Panc1 (cell line): ENCODE measurements at places on chromosomes 3 and 15. TPM values are rescaled to one million over a fixed set of nuclear protein-coding genes. Genes with fewer than 3 reads are reported as not detected.

DNA sequence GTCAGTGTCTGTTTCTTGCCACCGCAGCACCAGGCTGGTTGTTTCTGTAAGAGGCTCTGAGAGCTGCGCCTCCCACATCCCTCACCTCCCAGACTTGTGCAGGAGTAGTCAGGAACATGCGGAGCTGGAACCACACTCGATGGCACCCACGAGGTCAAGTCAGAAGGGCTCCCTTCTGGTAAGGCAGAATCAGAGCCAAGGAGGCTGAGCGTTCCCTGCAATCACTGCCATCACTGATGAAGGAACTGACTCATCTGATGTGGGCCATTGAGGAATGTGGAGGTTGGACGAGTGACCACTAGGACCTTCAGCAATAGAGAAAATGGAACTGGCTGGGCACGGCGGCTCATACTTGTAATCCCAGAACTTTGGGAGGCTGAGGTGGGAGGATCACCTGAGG lies 35.7 kb upstream of the BLM start:
- no peaks in the 10 kb centered on the region for H3K36me3 ChIP-seq
- no peaks in the 10 kb centered on the region for H3K27me3 ChIP-seq
- no peak for DNase-seq
- no peak overlapping the region for H3K4me3 ChIP-seq

DNA sequence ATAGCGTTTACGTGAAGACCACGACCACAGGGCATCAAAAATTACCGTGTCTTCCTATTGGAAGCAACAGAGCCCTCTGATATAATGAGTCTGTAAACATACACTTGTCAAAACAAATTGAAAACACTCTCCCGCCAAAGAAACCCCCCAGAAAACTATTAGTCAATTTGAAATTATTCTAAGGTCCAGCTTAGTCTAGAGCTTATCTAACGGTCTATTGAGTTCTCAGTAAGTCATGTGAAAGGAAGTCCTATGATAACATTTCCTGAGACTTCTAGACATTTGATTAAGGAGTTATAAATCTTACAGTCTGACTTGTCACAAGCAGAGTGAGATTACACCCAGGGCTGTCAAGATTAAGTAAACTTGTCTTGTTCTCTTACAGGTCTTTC lies 356.3 kb downstream of the FOXP1 start:
- no peaks in the 10 kb centered on the region for H3K36me3 ChIP-seq
- DNase-seq, result no peak
- H3K27me3 ChIP-seq, result no peaks in the 10 kb centered on the region; the same call in 1 of the 2 replicates
- no peak overlapping the region for H3K27ac ChIP-seq

- no peaks in the 10 kb centered on the region for H3K27me3 ChIP-seq
- no peak overlapping the region for H3K4me3 ChIP-seq
- H3K27ac ChIP-seq, result no peak overlapping the region
Measured at GRCh38 chr15:34933432-34933975, 36.0 kb downstream of the AQR start.

DNA sequence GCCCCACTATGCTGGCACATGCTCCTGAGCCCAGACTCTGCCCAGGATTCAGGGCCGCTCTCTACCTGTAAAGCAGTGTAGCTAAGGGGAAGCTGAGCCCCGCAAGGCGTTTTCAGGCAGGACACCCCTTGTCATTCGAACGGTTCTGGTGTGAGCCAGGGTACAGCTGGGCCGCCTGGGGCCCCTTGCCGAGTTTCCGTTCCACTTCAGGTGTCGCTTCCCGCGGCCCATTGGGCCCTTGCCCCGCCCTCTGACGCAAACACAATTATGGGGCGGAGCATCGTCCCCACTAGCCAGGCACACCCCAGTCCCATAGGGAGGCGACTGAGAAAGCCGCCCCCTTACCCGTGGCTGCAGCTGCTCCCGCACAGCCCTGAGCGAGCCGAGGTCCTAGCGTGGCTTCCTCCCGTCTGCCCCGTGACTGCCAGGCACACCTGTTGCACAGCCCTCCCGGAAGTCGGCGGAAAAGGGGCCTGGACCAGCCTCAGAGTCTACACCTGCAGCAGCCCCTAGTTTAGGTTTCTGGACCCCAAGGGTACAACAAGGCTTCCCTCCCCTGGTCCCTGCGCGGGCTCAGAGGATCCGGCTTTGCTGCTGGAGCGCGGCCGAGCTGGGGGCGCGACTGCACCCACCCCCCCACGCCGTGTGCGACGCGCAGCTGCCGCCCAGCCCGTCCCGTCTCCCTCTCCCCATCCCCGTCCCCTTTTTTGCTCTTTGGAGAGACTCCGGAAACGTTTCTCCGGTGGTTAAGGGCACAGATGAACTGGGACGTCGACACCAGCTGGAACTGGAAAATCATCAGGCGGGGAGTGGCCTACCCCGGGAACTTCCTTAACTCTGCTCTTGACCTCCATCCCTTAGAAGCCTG lies at the start of gene PLSCR2:
PLSCR2 (minus strand) TSS at position 412 of the 868 bp plus-strand sequence. CDS start 9,657 bp downstream, outside the sequence.
- peak within 1 kb of the TSS; percentile 57 for H3K4me3 ChIP-seq
- H3K36me3 ChIP-seq, result no peaks in the 10 kb centered on the region
- DNase-seq, result no peak
- H3K27me3 ChIP-seq, result no peaks in the 10 kb centered on the region
- peaks cover 40% of the 10 kb centered on the region for H3K4me1 ChIP-seq
- H3K27ac ChIP-seq, result peak within 1 kb of the TSS; percentile 89

DNA sequence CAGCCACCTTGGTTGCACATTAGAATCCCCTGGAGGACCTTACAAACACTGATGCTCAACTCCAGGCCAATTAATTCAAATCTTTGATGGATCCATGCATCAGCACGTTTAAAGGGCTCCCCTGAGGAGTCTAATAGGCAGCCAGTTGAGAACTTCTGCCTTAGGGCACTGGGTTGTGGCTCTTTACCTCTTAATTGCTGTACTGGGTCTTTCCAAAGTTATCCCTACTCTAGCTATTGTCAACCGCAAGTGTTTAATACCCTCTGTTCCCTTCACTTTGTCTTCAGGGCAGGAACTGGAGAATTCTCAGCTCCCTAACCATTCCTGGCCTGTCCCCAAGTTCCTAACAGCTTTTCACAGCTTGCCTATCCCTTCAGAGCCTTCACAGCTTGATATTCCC lies 15.0 kb upstream of the FAM174B start:
- peaks cover 30% of the 10 kb centered on the region for H3K4me1 ChIP-seq
- no peak for DNase-seq
- H3K27ac ChIP-seq, result no peak overlapping the region

- H3K27ac ChIP-seq, result no peak overlapping the region
- no peaks in the 10 kb centered on the region for H3K36me3 ChIP-seq
Measured at GRCh38 chr15:85457392-85457968, 77.1 kb downstream of the AKAP13 start.

DNA sequence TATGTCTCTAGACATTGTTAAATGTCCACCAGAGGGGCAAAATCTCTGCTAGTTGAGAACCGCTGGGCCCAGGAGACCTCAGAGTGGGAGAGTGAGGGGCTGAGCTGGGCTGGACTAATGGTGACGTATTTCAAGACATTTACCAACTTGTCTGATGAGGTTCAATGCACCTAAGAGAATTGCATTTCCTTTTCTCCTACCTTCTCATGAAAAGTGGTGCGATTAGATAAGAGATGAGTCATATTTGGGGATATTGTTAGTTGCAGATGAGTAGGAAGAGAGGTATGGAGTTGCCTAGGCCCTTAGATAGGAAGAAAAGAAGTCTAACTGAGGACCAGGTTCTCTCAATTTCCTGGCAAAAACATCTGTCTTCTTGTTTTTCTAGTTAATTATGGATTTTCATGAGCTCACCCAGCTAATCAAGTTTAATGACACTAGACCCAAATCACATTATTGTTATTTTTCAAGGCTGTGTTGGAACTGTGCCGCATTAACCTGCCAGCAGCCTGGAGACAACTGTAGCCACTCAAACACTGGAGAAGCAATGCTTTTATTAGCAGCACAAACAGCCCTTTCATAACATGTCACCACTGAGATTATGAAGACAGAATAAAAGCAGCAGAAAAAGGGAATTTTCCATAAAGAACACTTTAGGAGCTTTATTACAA lies 144.2 kb downstream of the PDCD6IP start:
- H3K27ac ChIP-seq, result no peak overlapping the region
- no peaks in the 10 kb centered on the region for H3K4me1 ChIP-seq
- no peak for DNase-seq
- H3K36me3 ChIP-seq, result no peaks in the 10 kb centered on the region
- no peaks in the 10 kb centered on the region for H3K27me3 ChIP-seq
- H3K4me3 ChIP-seq, result no peak overlapping the region

Gene KCNMB3
- 5.8 TPM for total RNA-seq

DNA sequence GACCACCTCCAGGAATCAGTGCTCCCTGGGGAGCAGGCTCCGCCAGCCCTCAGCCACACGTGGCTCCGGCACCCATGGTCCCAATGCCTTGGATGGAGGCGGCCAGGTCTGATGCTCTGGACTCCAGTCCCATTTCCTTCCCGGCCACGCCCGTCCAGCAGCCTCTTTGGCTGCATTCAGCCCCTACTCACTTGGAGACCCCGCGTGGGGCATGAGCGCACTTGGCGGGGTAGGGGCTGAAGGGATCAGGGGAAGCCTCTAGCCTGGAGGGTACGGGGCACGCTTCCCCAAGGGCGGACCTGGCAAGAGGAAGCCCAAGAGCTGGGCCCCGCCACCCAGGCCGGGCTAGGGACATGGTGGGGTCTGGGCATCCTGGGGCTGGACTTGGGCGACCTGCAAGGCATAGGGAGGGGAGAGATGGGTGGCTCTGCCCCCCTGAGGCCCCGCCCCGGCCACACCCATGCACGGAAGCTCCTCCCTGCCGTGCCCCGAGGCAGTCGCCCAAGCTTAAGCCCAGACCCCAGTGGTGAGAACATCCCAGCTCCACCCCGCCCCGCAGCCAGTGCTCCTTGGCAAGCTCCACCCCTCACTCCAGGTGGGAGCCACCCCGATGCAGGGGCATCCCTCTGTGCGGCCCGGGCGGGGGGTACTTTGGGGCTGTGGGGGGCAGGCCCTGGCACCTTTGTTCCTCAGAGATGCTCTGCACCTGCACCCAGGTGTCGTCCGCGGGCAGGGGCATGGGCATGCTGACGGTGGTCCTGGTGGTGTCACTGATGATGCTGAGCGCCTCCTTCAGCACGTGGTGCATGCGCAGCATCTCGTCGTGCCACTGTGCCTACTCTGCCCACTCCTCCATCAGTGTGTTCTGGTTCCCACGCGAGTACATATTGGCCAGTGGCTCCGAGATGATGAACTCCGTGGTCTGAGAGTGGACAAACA lies 163.5 kb downstream of the GOLGA6L4 start:
- no peaks in the 10 kb centered on the region for H3K36me3 ChIP-seq
- H3K4me3 ChIP-seq, result no peak overlapping the region
- no peaks in the 10 kb centered on the region for H3K27me3 ChIP-seq
- no peak for DNase-seq
- H3K27ac ChIP-seq, result no peak overlapping the region

DNA sequence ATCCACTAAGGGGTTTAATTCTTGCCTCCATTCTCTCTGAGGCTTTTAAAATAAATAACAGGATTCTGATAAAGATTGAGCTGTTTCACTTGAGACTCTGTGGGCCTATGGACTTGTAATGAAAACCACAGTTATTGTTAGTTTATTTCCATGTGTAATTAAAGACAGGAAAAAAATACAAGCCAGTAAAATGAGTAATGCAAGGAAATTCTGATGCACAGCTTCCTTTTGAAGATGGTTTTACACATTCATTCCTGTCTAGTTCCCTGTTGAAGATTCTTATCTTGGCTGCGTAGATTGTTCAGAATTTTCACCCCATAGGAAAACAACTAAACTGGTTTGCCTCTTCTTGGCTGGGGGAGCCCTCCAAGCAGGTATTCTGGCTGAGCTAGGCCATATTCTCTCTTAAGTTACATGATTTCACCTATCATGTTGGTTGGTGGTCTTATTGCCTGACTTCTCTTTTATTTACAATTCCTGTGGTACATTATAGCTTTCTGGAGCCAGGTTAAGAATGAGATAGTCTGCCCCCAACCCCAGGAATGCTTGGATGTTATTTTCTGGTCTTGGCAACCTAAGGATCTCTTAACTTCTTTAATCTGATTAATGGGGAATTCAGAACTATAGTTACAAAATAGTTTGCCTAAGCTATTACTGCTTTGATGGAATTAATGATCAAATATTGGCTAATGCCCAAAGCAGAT lies 67.6 kb downstream of the MITF start:
- H3K4me3 ChIP-seq, result no peak overlapping the region
- no peak overlapping the region for H3K27ac ChIP-seq
- no peak for DNase-seq
- H3K4me1 ChIP-seq, result no peaks in the 10 kb centered on the region

DNA sequence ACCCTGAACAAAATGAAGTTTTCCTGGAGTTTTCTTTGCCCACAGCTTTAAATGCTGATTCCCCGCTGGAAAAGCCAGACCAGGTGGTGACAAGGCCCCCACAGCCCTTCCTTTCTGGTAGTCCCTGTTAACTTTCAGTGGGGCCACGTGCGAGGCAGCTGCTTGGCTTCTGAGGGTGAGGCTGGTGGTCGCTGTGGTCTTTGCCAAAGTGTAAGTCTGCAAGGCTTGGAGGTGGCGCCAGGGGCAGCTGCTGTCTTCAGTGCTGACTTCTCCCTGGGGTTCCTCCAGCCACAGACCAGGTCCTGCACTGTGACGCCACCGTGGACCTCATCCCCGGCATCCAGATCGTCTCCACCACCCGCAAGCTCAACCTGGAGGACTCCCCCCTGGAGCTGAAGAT lies 54.1 kb upstream of the TAMM41 start:
- H3K4me1 ChIP-seq, result no peaks in the 10 kb centered on the region
- no peak overlapping the region for H3K4me3 ChIP-seq
- DNase-seq, result no peak
- no peaks in the 10 kb centered on the region for H3K27me3 ChIP-seq
- no peak overlapping the region for H3K27ac ChIP-seq

GRCh38 chr3:62481962-62482361 lies 108.6 kb upstream of the FEZF2 start:
- H3K4me3 ChIP-seq, result no peak overlapping the region
- H3K27ac ChIP-seq, result no peak overlapping the region
- H3K4me1 ChIP-seq, result no peaks in the 10 kb centered on the region
- H3K27me3 ChIP-seq, result no peaks in the 10 kb centered on the region

Gene SLC51A
- total RNA-seq, result not detected

GRCh38 chr15:66845266-66845785 lies 143.3 kb downstream of the SMAD6 start:
- H3K27me3 ChIP-seq, result no peaks in the 10 kb centered on the region
- H3K4me1 ChIP-seq, result peaks cover 43% of the 10 kb centered on the region
- DNase-seq, result no peak
- H3K36me3 ChIP-seq, result no peaks in the 10 kb centered on the region
- peak overlapping the region; percentile 76 for H3K27ac ChIP-seq

DNA sequence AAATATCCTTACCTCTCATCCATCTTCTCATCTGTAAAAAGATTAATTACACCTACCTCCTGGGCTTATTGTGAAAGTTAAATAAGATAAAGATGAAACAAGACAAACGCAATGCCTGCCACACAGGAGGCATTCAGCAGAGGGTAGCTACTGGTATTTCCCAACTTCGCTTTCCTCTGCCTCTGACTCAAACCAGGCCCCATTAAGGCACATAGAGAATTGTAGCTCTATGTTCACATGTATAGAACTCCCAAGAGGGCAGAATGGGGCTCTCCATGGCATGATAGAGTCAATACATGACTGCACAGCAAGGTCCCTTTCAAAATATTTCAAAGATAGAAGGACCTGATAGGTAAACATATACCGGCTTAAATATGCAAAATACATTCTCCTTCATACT lies 1.4 kb downstream of the LYSMD2 start:
- peaks cover 25% of the 10 kb centered on the region for H3K4me1 ChIP-seq
- no peaks in the 10 kb centered on the region for H3K36me3 ChIP-seq
- no peaks in the 10 kb centered on the region for H3K27me3 ChIP-seq
- peak overlapping the region; percentile 79; the same call in 1 of the 2 replicates for H3K4me3 ChIP-seq
- no peak for DNase-seq
- peak overlapping the region; percentile 63; the same call in 1 of the 2 replicates for H3K27ac ChIP-seq
